ENCODE measurements at places on chromosomes 13 and 19.

DNA sequence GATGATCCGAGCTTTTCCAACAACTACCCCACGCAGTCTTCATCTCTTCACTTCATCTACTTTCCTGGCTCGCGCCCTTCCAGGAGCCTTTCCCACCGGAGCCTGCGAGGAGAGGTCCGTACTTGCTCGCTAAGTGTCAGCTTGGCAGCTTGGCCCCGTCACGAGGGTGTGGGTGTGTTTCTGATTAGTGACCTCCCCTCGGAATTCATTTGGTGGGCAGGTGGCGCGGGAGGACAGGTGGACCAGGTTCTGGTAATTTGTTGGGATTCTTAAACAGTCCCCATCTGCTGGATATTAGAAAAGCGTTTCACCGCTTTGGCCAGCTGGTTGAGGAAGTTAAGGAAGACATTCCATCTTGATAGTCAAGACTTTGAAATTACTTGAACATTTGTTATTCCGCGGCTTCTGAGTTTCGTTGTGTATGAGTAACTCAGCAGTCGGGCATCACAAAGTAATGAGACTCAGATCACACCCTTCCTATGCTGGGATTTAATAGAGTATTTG, 515 bp downstream of the UFM1 start:
- DNase-seq = peak; percentile 16

- no peak for DNase-seq
These were observed 172.7 kb upstream of the RNF113B start for GRCh38 chr13:98349731-98350305.

- no peak for DNase-seq
These were observed 70.6 kb upstream of the SERP2 start for GRCh38 chr13:44302940-44303575.

DNA sequence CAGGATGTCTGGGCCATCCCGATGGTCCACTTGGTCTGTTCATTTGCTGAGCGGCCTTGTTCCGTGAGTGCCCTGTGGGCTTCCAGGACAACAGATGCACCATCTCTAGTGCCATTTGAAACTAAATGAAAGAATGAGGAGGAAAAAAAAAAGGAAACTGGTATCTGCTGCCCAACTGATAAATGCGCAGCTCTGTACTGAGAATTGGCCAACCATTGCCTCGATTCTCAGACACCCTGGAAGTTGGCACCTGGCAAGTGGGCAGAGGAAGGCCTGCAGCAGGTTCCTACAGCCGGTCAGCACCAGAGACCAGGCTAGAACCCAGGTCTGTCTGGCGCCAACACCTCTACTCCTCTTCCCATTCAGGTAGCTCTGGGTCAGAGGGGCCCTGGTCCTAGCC, 18.9 kb downstream of the SLC7A1 start:
- DNase-seq = no peak

DNA sequence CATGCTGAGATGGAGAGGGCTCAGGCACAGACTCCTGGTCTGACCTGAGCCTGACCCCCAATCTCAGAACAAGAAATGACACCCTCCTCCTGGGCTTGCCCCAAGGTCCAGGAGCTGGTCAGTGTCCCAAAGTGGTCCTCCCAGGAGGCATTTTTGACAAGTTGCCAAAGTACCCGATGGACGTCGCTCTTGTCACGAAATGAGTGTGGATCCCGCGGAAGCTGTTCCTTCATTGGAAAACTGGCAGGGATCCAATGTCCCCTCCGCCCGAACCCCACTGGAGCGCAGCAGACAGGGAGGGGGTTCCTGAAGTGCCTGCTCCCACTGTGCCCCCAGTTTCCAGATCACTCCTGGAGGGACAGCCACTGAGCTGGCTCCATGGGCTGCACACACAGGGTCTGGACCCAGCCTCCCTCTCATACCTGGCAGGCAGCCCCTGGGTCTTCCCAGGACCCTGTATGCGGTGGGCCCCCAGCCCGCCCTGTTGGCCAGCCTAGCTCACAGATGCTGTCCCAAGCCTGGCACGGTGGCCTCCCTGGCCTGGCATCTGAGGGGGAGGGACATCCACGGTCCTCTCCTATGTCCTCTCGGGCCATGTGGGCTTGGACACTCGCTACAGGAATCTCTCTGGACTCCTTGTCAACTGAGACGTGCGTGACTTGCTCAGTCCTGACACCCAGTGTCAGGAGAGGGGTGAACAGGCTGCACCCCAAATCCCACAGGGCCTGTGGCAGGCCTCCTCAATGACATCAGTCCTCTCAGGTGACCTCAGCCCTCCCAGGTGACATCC, 12.8 kb upstream of the ZNF14 start:
- DNase-seq = no peak

DNA sequence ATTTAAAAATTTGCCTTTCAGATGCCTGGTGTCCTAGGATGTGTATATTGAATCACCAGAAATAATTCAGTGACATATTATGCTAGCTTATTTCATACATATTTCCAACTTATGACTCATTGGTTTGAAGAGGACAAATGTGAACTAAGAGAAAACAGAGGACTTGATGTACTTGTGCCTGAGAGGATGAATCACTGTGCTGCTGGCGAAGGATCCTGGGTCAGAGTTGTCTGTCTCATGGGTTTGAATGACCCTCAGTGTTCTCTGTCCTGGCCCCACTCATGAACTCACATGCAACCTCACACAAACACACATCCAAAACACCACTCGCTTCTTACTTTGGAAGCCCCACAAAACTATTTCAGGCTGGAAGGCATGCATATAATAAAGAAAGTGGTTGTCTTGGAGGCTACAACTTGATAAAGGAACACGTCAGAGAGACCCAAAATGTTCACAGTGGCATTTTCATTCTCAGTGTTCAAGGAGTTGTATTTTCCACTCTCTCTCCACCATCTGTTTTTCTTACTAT, 129.0 kb upstream of the SPRY2 start:
- no peak for DNase-seq

DNA sequence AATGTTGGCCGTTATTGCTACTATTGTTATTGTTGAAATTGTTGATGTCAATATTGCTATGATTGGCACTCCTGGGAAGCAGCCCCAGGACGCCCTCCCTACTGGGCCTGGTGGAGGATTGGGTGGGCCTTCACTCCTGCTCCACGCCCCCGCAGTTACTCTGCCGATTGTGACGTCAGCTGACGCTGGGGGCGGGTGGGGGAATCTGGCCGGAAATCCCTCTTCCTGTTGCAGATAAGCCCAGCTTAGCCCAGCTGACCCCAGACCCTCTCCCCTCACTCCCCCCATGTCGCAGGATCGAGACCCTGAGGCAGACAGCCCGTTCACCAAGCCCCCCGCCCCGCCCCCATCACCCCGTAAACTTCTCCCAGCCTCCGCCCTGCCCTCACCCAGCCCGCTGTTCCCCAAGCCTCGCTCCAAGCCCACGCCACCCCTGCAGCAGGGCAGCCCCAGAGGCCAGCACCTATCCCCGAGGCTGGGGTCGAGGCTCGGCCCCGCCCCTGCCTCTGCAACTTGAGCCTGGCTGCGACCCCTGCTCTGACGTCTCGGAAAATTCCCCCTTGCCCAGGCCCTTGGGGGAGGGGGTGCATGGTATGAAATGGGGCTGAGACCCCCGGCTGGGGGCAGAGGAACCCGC, at the start of gene ETV2:
TSS of gene ETV2 (plus strand) at position 231 of the 637 bp plus-strand sequence. CDS start 716 bp downstream, outside the sequence.
- peak; percentile 38 for DNase-seq

DNA sequence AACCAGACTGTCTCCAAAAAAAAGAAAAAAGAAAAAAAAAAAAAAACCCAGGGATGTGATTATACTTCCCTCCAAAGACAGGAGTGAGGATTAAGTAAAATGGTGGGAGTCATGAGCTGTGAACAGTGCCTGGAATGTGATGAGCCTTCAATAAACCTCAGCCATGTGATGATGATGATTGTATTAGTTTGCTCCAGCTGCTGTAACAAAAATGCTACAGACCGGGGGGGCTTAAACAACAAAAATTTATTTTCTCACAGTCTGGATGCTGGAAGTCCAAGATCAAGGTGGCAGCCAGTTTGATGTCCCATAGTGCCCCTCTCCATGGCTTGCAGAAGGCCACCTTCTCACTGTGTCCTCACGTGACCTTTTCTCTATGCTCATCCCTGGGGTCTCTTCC, 8.9 kb upstream of the PVR start:
- no peak for DNase-seq

DNA sequence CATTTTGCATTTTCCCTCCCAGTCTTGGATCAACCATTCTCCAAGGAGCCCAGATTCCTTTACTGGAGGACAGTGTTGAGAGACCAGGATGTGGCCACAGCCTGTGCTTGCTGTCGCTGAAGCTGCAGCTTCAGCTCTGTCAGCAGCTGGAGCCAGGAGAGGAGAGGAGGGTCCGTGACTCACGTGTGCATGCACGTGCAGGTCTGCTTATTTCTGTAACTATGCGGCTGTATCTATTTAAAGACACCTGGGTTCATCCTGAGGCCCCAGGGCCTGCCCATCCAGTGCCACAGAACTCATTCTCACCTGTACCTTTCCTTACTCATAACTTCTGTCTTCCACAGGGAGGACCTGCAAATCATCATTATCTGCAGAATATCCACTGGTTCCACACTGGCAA, 8.2 kb upstream of the LAMP1 start:
- DNase-seq = no peak

DNA sequence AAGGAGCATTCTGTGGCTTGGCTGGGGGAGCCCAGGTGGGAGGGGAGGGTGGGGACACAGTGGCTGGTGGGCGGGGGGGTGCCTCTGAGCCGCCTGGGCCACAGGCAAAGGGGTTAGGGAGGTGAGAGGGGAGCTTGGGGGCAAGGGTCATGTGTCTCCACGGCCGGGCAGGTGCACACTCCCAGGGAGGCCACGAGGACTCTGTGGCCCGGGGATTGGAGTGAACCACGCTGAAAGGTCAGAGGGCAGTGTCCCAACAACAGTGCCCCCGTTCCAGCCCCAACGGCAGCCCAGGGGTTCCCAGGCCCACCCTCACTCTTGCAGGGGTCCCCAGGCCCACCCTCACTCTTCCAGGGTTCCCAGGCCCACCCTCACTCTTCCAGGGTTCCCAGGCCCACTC, 9.6 kb downstream of the C2CD4C start:
- no peak for DNase-seq

DNA sequence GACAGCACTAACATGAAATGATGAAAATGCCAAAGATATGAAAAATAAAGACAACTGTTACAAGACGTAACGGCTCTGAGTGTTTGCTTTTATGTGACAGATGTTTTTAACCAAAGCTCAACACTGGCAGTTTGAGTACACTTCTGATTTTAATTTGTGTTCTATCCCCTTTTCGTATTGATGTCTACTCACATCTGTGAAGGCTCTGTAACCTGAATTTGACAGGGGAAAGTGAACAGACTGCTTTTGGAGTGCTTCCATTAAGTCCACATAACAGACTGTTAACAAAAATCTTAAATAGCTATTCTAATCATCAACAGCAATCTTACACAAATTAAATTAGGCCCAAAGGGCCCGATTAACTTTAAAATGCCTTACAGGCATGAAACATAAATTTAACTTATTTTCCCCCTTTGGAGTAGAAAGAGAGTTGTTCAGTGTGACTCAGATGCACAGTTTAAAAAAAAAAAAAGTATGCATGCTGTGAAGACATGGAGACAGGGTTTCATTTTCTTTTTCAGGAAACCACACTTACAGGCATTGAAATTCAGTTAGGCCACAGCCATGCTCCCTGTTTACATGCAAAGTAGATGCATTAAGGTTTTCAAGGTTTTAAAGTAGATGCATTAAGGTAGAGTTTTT, 16.3 kb upstream of the RNASEH2B start:
- DNase-seq = no peak

DNA sequence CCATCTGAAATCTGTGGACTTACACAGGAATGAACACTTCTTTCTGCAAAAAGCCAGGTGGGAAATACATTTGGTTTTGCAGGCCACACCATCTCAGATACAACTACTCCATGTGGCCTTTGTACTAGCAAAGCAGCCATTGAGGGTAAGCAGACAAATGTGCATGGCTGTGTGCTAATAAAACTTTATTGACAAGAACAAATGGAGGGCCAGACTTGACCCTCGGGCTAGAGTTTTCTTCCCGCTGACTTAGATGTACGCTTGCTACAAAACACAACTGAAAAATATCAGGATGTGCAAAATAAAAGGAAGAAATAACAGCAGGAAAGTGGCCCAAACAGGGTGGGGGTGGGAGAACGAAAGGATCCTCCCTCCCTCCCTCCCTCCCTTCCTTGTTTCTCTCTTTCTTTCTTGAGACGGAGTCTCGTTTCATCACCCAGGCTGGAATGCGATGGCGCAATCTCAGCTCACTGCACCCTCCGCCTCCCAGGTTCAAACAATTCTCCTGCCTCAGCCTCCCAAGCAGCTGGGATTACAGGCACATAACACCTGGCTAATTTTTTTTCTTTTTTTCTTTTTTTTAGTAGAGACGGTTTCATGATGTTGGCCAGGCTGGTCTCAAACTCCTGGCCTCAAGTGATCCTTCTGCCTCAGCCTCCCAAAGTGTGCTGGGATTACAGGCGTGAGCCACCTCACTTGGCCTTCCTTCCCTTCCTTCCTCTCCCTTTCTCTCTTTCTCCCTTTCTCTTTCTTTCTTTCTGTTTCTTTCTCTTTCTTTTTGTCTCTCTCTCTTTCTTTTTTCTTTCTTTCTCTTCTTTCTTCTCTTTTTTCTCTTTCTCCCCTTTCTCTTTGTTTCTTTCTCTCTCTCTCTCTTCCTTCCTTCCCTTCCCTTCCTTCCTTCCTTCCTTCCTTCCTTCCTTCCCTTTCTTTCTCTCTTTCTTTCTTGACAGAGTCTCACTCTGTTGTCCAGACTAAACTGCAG, 29.3 kb downstream of the CCL25 start:
- DNase-seq = no peak

- no peak for DNase-seq
These were observed 66.3 kb upstream of the UFM1 start for GRCh38 chr13:38283346-38283745.

- no peak for DNase-seq
These were observed 79.9 kb upstream of the GPC6 start for GRCh38 chr13:93146584-93147297.

- DNase-seq = no peak
These were observed 11.2 kb downstream of the CEBPA start for GRCh38 chr19:33290956-33291622.

DNA sequence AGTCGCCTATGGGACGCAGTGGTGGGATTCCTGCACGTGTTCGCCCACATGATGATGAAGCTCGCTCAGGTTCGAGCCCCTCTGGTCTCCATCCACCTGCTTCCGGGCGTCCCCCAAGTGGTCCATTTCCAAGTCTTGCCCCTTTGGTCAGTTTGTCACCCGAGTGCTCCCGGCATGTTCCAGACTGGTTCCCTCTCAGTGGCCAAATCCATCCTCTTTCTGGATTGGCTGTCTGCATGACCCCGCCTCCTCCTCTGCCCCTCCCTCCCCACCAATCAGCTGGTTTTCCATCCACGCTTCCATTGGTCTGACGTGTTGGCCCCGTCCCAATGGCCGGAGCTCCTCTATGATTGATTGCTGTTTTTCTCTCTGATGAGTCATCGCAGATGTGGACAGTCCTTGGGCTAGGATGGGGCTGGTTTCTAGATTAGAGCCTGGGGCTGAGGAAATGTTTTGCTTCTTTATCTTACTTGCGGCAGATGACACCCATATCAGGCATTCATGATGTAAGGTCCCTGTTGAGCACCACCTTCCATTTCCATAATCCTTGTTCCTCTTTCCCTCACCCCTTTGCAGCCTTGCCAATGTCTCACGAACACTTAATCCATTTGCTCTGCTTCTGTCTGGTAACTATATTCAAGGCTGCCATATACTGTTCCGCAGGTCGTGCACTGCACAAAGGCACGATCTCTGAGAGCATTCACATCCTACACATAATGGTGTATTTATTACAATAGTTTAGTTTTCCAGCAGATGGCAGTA, 73.8 kb downstream of the MAP4K1 start:
- no peak for DNase-seq

GRCh38 chr19:39444598-39445195, 685 bp upstream of the SUPT5H start:
- no peak for DNase-seq
